CD8-positive, alpha-beta T cell (primary cell): ENCODE measurements at places on chromosomes 2 and 18. TPM values are rescaled to one million over a fixed set of nuclear protein-coding genes. Genes with fewer than 3 reads are reported as not detected.

DNA sequence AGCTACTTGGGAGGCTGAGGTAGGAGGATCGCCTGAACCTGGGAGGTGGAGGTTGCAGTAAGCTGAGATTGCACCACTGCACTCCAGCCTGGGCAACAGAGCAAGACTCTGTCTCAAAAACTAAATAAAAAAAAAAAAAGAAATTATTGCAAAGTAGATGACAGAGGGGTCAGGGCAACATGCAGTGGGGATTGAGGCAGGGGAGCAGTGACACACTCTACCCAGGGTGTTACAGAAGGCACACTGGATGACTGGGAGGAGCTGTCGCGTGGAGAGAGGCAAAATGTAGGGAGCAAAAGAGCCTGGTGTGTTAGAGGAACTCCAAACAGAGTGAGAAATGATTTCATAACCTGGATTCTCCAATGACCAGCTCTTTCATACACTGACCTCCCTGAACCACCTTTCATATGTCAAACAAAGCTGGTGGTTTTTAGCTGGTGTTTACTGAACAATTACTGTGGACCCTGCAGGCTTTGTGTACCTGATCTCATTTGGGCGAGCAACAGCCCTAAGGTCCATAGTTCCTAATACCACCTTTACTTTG is 22.1 kb downstream of the FBXO41 start:
- DNase-seq: no peak

The LRP1B gene
- not detected for total RNA-seq

The AQP4 gene
- total RNA-seq: not detected

DNA sequence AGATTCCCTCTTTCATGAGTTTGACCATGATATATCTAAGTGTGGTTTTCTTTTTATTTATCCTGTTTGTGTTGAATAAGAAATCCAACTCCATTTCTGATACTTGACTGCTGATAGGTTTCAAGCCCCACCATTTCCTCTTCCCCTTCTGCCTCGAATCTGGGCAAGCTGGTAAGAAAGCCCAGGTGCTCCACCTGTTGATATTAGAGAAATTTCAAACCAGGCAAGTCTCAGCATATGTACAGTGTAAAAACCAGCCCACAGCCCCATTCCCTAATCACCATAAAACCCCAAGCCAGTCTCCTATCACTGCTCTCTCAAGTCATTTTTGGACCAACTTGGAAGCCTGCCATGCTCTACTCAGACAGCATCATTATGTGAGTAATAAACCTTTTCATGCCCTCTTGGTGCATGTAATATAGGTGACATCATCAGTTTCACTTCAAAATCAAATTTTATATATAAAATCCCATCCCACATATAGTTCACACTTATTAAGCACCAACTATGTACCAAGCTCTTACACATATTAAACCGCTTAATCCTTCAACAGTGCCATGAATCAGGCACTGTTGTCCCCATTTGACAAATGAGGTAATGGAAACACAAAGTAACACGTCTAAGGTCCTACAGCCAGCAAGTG is 46.6 kb downstream of the SMAD2 start:
- DNase-seq: no peak

- DNase-seq: no peak
Measured at GRCh38 chr2:76958749-76959148, 563.4 kb downstream of the LRRTM4 start.

The ESPNL gene
- total RNA-seq: not detected

DNA sequence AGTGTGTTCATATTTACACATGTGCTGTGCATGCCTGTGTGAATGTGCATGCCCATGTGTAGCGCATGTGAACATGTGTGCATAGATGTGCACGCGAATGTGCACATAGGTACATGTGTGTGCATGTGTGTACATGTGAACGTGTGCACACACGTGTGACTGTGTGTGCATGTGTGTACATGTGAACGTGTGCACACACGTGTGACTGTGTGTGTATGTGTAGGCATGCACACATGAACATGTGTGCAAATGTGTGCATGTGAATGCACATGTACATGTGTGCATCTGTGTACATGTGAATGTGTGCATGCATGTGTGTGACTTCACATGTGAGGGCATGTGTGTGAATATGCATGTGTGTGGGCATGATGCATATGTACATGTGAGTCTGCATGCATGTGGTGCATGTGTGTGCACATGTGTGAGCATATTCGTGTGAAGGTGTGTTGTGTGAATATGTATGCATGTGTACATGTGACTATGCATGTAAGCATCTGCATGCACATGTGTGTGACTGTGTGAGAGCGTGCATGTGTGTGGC is 122.4 kb downstream of the PTGR3 start:
- DNase-seq: no peak
